ENCODE measurements at places on chromosomes 2 and 18.
A peak's percentile ranks its signal among the peaks of the same experiment; 100 is the strongest.

DNA sequence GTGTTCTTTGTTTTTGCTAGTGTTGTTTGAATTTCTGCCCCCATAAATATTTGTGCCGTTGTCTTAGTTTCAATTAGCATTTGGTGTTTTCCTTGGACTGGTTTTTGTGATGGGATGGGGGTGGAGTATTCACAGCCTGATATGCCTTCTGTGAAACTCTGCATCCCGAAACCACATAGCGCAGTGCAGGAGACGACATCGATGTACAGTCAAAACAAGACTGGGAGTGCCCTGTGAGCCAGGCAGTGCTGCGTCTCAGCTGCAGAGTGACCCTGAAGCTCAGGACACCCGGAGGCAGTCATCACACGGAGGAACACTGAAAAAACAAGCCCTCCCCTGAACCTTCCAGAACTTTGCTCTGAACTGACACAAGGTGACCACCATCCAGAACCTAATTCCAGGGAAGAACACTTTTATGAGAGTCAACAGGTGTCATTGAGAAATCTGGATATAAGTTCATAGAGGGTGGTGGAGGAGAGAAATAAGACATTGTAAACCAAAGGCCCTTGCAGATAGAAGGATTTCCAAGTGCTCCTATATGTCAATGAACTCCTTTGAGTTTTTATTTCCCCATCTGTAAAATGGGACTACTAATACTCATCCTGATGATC, 61.2 kb upstream of the CABLES1 start:
- no peak for DNase-seq

GRCh38 chr2:46521215-46521683, 41.9 kb downstream of the TMEM247 start:
- peak; percentile 59 for DNase-seq

GRCh38 chr2:147449323-147449991, 395.4 kb upstream of the ACVR2A start:
- no peak for DNase-seq

GRCh38 chr2:238461491-238461890, 34.8 kb downstream of the ASB1 start:
- no peak for DNase-seq

DNA sequence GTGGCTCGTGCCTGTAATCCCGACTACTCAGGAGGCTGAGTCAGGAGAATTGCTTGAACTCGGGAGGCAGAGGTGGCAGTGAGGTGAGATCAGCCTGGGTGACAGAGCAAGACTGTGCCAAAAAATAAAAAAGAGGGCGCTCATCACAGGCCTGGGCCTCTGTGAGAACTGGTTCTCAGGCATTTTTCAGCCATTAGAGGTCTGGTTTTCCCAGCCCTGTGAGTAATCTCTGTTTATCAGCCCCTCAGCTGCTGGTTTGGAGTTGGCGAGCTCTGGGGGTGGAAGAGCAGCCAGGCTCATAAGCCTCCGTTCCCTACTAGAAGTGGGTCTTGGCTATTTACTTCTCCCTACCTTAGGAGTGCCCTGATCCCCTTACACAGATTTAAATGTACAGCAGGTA, 53.1 kb downstream of the CHRNA1 start:
- DNase-seq, result no peak

DNA sequence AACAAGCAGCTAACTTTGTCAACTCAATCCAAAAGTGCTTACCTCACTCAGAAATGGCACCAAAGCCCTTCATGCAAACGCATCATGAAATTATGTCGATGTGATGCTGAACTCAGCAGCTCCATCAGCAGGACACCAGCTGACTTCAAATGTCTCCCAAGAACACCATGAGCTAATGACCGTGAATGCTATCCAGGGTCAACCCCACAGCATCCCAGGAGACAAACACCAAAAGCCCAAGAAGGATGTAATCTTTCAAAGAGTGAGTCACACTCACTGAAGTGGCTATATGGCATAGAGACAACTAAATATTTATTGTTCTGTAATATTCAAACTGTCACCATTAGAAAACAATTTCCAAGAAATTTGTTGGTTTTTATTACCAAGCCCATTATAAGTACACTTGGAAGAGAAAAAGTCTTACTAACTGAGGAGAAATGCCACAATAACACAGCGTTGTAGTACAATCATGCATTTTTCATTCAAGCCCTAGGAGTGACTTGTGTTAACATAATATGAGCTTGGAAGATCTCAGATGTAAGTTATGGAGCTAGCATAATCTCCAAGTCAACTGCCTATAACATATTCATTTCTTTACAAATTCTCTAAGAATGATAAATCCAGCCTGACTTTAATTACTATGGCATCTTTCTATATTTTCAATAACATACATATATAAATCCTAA, 165.0 kb upstream of the CCDC68 start:
- DNase-seq, result no peak

DNA sequence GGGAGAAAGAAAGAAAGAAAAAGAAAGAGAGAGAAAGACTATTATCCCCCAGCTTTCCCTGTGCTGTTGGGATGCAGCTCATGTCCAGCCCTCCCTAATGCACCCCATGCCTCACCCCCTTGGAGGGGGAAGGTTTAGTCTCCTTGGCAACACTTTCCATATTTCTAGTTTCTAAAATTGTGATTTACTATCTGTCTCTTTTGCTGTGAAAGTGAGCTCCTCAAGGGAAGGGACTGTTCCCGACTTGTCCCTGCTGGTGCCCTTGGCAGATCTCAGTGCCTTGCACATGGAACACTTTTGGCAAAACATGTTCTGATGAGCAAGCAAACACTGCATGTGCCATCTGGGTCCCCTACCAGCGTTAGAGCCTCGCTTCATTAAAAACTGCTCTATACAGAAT, 11.7 kb upstream of the NAPG start:
- no peak for DNase-seq

GRCh38 chr2:239086325-239087020, 238.6 kb downstream of the TWIST2 start:
- DNase-seq, result no peak

- no peak for DNase-seq
These were observed 38.4 kb downstream of the ZAP70 start for GRCh38 chr2:97751752-97752151.

GRCh38 chr2:204480676-204481075, 64.6 kb upstream of the PARD3B start:
- no peak for DNase-seq

DNA sequence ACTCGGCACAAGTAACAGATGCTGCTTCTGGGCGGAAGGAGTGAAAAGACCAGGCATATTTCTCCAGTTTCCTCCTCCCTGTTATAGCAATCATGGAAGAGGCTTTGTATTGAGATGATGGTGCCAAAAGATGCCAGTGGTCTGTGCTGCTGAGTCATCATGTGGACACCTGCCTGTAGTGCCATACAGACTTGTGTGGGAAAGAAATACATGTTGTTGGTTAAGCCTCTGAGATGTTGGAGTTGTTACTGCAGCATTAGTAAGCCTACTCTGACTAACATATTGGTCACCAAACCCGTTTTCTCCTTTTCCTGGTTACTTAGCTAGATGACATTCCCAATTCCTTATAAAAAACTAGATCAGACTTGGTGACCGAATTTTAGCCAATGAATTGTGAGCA, 356.9 kb downstream of the ZNF521 start:
- DNase-seq, result no peak

DNA sequence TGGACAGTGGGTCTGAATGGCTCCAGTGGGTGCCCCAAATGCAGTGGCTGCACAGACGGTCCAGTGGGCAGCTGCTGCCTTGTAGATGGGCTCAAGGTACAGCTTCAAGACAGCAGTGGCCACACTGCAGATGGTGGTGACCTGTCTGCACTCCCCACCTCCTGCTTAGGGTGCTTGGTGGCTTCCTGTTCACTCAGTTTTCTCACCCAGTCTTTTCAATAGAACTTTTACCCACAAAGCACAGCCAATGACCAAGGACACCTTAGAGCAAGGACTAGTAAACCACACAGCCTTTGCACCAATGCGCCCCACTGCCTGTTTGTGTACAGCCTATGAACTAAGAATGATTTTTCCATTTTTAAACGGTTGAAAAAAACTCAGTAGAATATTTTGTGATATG, 34.9 kb downstream of the MEX3C start:
- DNase-seq, result no peak

GRCh38 chr2:207390302-207391095, 139.3 kb upstream of the CREB1 start:
- no peak for DNase-seq

GRCh38 chr18:11909591-11910026, 1.5 kb upstream of the MPPE1 start:
- no peak for DNase-seq

GRCh38 chr2:84815146-84815545, 65.7 kb downstream of the TRABD2A start:
- DNase-seq, result no peak

- no peak for DNase-seq
These were observed 300.2 kb downstream of the CELF4 start for GRCh38 chr18:37265382-37265781.

GRCh38 chr18:907115-907884, 2.6 kb downstream of the ADCYAP1 start:
- DNase-seq, result no peak

DNA sequence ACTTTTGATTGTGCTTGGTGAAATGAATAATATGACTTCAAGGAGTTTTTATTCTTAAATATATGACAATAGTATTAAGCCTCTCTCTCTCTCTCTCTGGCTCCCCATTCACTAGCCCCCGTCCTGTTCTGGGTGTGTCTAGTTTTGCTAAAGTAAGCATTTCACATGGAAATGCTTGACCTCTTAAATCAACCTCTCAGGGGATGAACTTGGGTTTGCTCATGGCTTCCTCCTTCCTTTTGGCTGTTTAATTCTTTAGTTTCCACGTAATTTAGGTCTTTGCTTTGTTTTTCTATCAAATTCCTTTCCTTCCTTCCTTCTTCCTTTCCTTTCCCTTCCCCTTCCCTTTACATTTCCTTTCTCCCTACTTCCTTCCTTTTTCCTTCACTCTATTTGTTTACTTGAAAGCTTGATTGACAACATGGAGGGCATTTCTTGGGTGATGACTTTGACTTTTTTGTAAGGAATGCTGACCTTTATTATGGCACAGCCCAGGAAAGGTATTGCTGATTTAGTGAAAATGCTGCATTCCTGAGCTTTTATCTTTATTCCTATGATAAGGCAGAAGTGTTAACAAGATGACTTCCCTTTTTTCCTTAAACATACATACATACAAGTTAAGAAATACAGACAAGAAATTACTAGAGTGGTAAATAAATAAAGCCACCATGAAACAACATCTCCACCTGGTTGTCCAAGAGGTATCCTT, 3.6 kb downstream of the DPP4 start:
- no peak for DNase-seq

DNA sequence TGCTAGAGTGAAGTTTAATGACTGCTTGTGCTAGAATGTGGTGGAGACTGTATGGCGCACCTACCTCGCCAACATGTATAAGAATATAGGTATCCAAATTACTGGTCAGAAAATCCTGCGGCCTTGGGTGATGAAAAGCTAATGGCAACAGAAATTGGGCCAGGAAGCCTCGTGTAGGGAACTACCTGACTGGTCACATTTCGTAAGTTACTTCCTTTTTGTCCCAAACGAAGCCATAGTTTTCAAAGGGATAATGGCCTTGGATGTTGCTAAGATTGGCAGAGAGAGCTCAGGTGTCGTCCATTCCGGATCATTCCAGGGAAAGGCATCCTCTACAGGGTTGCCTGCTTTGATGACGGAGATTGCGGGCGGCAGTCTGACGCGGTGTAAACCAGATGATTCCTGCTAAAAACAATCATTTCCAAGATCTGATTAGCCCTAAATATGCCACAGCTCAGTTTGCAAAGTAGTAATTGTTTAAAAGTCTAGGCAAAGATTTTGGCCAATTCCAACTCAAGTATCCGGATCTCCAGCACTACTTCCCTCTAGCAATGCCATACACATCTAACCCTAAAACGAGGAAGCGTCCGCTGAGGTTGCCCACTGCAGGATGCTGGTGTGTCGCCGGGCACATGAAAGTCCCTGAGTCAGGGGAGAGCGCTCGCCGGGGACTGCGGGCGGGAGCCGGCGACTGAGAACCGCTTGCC, 708 bp upstream of the MALT1 start:
- DNase-seq, result no peak

DNA sequence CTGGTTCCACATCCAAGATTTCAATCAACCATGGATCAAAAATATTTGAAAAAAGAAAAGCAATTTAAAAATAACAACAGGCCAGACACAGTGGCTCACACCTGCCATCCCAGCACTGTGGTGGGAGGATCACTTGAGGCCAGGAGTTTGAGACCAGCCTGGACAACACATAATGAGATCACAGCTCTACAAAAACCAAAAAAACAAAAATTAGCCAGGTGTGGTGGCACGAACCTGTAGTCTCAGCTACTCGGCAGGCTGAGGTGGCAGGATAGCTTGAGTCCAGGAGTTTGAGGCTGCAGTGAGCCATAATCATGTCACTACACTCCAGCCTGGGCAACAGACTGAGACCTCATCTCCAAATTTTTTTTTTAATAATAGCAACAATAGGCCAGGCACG, 13.4 kb upstream of the SPATA3 start:
- DNase-seq, result no peak

DNA sequence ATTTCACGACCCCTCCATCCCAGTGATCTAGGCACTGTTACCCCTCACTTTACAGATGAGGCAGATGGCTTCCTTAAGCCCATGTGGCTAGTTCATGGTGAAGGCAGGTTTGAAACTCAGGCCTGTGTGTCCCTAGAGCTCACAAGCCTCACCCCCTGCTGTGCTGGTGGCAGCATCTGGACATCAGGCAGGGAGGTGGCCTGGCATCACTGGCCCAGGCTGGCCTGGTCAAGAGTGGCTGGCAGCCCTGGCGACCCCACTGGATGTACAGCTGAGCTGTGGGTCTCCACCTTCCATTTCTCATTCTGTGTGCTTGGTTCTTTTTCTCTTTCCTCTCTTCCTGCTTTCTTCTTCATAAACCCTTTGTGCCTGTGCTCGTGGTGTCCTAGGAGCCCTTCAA, 56.3 kb downstream of the BOLA3 start:
- DNase-seq, result no peak

- DNase-seq, result peak; percentile 4
These were observed 177.8 kb downstream of the KIAA1328 start for GRCh38 chr18:37006742-37007141.

DNA sequence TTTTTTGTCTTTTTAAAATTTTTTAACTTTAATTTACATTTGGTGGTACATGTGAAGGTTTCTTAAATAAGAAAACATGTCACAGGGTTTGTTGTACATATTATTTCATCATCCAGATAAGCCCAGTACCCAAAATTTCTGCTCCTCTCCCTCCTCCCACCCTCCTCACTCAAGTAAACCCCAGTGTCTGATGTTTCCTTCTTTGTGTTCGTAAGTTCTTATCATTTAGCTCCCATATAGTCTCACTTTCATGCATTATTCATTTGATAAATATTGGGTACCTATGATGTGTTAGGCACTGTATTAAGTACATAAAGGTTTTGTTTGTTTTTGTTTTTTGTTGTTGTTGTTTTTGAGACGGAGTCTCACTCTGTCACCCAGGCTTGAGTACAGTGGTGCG, 5.7 kb upstream of the TGIF1 start:
- DNase-seq, result no peak

GRCh38 chr18:69947361-69948133, at the start of gene CD226:
TSS of gene CD226 (minus strand) at chr18:69947873. CDS start at chr18:69947406, 467 bp downstream.
- no peak for DNase-seq

GRCh38 chr2:46010925-46011490, 286.2 kb upstream of the EPAS1 start:
- no peak for DNase-seq

- DNase-seq, result no peak
These were observed 3.1 kb downstream of the FIGN start for GRCh38 chr2:163732727-163733126.

Data from DMS 273 treated with DMSO at 0.1 percent for 48 hours (cell line).